ENCODE measurements at places on chromosomes 3 and 15. TPM values are rescaled to one million over a fixed set of nuclear protein-coding genes. Genes with fewer than 3 reads are reported as not detected.

DISP2 gene
- under 0.01 TPM for total RNA-seq

FETUB gene
- 2.8 TPM for total RNA-seq

AMT gene
- total RNA-seq, result 6.0 TPM

KLHL40 gene
- not detected for total RNA-seq

SGO1 gene
- 4.8 TPM for total RNA-seq

IMPG2 gene
- 0.05 TPM for total RNA-seq

SAMD7 gene
- not detected for total RNA-seq

EID1 gene
- 166 TPM for total RNA-seq

CIP2A gene
- total RNA-seq, result 15.2 TPM

CPNE9 gene
- total RNA-seq, result not detected

RNF7 gene
- total RNA-seq, result 97.0 TPM

ACTC1 gene
- not detected for total RNA-seq

SNX1 gene
- 20.6 TPM for total RNA-seq

FEZF2 gene
- total RNA-seq, result not detected

ZBED2 gene
- total RNA-seq, result 21.3 TPM

CLDN16 gene
- total RNA-seq, result 0.37 TPM

Data from airway epithelial cell (primary cell).